ENCODE measurements at places on chromosomes 3 and 15. TPM values are rescaled to one million over a fixed set of nuclear protein-coding genes. Genes with fewer than 3 reads are reported as not detected.

- no peaks in the 10 kb centered on the region for H3K36me3 ChIP-seq
- peaks cover 7% of the 10 kb centered on the region for H3K4me1 ChIP-seq
- H3K4me3 ChIP-seq: no peak overlapping the region
- H3K27me3 ChIP-seq: no peaks in the 10 kb centered on the region
- H3K27ac ChIP-seq: no peak overlapping the region
Measured at GRCh38 chr15:41566121-41566885, 7.3 kb downstream of the TYRO3 start.

DNA sequence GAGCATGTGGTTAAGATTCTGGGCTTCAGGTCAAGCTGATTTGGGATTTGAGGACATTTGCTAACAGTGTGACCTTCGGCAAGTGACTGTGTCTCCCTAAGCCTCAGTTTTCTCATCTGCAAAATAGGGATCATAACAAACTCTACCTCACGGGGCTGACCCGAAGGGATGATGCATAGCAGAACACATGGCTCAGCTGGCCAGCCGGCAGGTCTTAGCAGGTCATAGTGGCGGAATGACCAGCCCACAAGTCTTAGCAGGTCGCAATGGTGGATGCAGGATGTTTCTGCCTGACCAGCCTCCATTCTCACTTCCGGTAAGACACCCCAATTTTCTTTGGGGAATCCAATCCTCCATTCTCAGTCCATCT is 63.3 kb downstream of the IQSEC1 start:
- no peak overlapping the region for H3K27ac ChIP-seq
- peaks cover 70% of the 10 kb centered on the region for H3K4me1 ChIP-seq
- H3K4me3 ChIP-seq: no peak overlapping the region
- no peaks in the 10 kb centered on the region for H3K36me3 ChIP-seq
- no peaks in the 10 kb centered on the region for H3K27me3 ChIP-seq

GRCh38 chr15:100372739-100373119 is 31.0 kb upstream of the ADAMTS17 start:
- H3K4me1 ChIP-seq: no peaks in the 10 kb centered on the region
- H3K27ac ChIP-seq: peak overlapping the region; percentile 47
- peaks cover 7% of the 10 kb centered on the region for H3K27me3 ChIP-seq
- H3K4me3 ChIP-seq: no peak overlapping the region
- H3K36me3 ChIP-seq: no peaks in the 10 kb centered on the region
- peak; percentile 47 for DNase-seq

GRCh38 chr3:24258727-24259600 is 235.7 kb downstream of the THRB start:
- H3K4me1 ChIP-seq: no peaks in the 10 kb centered on the region
- no peaks in the 10 kb centered on the region for H3K27me3 ChIP-seq
- H3K36me3 ChIP-seq: no peaks in the 10 kb centered on the region
- peak overlapping the region; percentile 18 for H3K4me3 ChIP-seq

- H3K36me3 ChIP-seq: no peaks in the 10 kb centered on the region
- DNase-seq: peak; percentile 22
- H3K27me3 ChIP-seq: no peaks in the 10 kb centered on the region
- H3K4me1 ChIP-seq: peaks cover 36% of the 10 kb centered on the region
- H3K4me3 ChIP-seq: peak overlapping the region; percentile 91
Measured at GRCh38 chr3:72848703-72849081, 447 bp upstream of the SHQ1 start.

DNA sequence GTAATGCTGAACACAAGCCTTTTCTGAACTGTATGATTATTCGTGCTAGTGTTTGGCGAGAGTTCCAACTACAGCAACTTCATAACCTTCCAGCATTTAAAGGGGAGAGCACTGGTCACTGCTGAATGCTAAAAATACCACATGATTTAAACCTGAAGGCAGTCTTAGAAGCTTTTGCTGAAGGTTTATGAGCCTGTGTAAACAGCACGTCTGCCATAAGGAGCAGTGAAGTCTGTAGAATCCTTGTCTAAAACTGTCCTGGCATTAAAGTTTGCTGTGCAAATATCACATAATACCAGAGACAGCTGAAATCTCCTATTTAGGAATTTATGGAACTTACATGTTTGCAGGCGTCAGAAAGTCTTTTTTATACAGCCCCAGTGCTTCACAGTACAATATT is 5.9 kb downstream of the SATB1 start:
- H3K27ac ChIP-seq: no peak overlapping the region

- H3K27ac ChIP-seq: no peak overlapping the region
- no peak for DNase-seq
- no peaks in the 10 kb centered on the region for H3K36me3 ChIP-seq
- H3K4me1 ChIP-seq: no peaks in the 10 kb centered on the region
- no peaks in the 10 kb centered on the region for H3K27me3 ChIP-seq
Measured at GRCh38 chr15:90496791-90497190, 32.9 kb upstream of the CRTC3 start.

DNA sequence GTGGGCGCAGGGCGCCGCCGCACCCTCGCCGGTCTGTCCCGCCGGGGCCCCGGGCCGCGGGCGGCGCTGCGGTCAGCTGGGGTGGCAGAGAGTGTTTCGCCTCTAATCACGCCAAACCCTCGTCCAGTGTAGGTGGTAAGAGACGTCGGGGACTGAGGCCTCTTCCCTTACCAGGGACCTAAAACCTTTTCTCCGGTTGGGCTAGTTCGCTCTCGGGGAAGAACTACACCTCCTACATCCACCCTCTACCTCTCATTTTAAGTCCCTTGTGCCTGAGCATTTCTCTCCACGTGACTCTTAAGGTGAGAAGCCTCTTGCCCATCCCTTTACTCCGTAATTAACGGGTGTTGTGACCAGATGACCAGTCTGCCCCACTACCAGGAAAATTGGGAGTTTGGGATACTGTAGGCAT is 520 bp downstream of the TMEM42 start:
- peak overlapping the region; percentile 98 for H3K27ac ChIP-seq
- no peak overlapping the region for H3K4me3 ChIP-seq
- H3K36me3 ChIP-seq: no peaks in the 10 kb centered on the region

GRCh38 chr3:18385706-18386105 is 39.4 kb downstream of the SATB1 start:
- H3K27me3 ChIP-seq: no peaks in the 10 kb centered on the region
- peaks cover 4% of the 10 kb centered on the region for H3K36me3 ChIP-seq
- no peak overlapping the region for H3K27ac ChIP-seq

DNA sequence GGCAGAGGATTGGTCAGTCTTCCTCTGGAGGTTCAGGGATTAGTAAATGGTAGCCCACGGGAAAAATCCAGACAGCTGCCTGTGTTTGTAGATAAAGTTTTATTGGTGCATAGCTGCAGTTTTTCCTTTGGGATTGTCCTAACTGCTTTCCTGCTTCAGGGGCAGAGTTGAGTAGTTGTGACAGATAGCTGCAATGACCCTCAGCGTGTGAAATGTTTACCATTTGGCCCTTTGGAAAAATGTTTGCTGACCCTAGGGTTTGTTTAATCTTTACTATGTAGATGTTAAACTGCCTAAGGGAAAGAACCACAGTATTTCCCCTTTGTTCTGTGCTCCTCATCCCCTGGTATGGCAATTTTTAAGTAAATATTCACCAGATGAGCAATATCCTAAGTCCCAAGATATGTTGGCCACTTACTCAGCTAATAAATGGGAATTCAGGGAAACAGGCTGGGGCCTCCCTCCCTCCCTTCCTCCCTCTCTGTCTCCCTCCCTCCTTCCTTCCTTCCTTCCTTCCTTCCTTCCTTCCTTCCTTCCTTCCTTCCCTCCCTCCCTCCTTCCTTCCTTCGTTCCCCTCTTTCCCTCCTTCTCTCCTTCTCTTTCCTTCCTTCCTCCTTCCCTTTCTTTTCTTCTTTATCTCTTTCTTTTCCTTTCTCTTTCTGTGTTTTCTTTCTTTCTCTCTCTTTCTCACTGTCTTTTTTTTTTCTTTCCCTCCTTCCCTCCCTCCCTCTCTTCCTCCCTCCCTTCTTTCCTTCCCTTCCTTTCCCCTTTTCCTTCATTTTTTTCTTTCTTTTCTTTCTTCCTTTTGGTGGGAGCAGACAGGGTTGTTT is 234.6 kb upstream of the BHLHE40 start:
- H3K4me3 ChIP-seq: no peak overlapping the region
- DNase-seq: no peak
- H3K27ac ChIP-seq: peak overlapping the region; percentile 46
- peaks cover 35% of the 10 kb centered on the region for H3K4me1 ChIP-seq
- no peaks in the 10 kb centered on the region for H3K36me3 ChIP-seq

GRCh38 chr3:52798978-52799476 is 4.4 kb downstream of the ITIH3 start:
- no peaks in the 10 kb centered on the region for H3K4me1 ChIP-seq
- H3K27ac ChIP-seq: no peak overlapping the region
- no peaks in the 10 kb centered on the region for H3K27me3 ChIP-seq
- no peaks in the 10 kb centered on the region for H3K36me3 ChIP-seq
- no peak overlapping the region for H3K4me3 ChIP-seq
- DNase-seq: peak; percentile 30

DNA sequence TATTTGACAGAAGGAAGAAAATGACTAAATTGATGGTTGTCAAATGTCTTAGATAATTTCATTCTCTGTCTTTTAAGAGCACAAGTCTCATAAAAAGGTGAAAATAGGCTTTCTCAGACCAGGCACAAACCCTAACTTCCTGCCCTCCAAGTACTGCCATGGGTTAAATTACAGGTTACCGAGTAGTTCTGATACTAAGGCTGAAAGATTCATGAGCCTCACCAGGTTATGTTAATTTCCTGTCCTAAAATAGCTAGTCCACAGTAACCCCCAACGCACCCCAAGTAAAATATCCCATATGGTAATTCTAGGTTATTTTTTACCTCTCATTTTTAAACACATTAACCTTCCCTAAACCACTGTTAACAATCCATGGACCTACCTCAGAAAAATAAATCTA is 42.0 kb downstream of the GSK3B start:
- peaks cover 48% of the 10 kb centered on the region for H3K4me1 ChIP-seq
- H3K27me3 ChIP-seq: no peaks in the 10 kb centered on the region
- no peak overlapping the region for H3K4me3 ChIP-seq
- DNase-seq: no peak
- H3K27ac ChIP-seq: no peak overlapping the region
- H3K36me3 ChIP-seq: no peaks in the 10 kb centered on the region

GRCh38 chr3:159813822-159814531 is 174.7 kb upstream of the IL12A start:
- no peak for DNase-seq
- H3K4me3 ChIP-seq: no peak overlapping the region
- no peaks in the 10 kb centered on the region for H3K36me3 ChIP-seq

- peak; percentile 73 for DNase-seq
- H3K4me3 ChIP-seq: peak overlapping the region; percentile 34
Measured at GRCh38 chr15:34318277-34319079, 19.1 kb downstream of the SLC12A6 start.

- H3K27ac ChIP-seq: no peak overlapping the region
- no peaks in the 10 kb centered on the region for H3K27me3 ChIP-seq
- H3K4me1 ChIP-seq: peaks cover 16% of the 10 kb centered on the region
- peak; percentile 84 for DNase-seq
Measured at GRCh38 chr3:194497799-194498575, 11.2 kb upstream of the ATP13A3 start.

- H3K27ac ChIP-seq: no peak overlapping the region
- no peak overlapping the region for H3K4me3 ChIP-seq
- H3K27me3 ChIP-seq: no peaks in the 10 kb centered on the region
- DNase-seq: no peak
- H3K36me3 ChIP-seq: no peaks in the 10 kb centered on the region
Measured at GRCh38 chr3:121979734-121980449, 42.2 kb downstream of the ILDR1 start.

- H3K27ac ChIP-seq: no peak overlapping the region
- no peaks in the 10 kb centered on the region for H3K36me3 ChIP-seq
Measured at GRCh38 chr3:166471074-166471767, 634.0 kb upstream of the BCHE start.

DNA sequence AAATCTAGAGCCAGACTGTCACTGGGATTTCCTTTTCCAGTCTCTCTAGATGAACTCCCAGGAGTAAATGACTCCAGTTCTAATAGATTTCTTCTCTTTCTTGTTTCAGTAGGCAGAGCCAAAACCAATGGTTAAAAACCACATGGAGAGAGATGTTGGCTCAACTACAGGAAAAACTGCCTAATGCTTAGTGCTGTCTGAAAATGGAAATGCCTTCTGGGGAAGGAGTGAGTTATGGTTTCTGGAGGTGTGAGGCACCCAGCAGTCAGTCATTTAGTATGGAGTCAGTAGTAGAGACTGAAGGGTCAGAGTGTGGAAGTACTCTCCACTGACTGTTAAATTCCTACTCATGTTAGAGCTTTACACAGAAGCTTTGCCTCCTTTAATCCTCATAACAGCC is 136.7 kb downstream of the CCNL1 start:
- no peaks in the 10 kb centered on the region for H3K36me3 ChIP-seq
- H3K4me1 ChIP-seq: no peaks in the 10 kb centered on the region
- H3K27me3 ChIP-seq: no peaks in the 10 kb centered on the region
- H3K4me3 ChIP-seq: no peak overlapping the region

DNA sequence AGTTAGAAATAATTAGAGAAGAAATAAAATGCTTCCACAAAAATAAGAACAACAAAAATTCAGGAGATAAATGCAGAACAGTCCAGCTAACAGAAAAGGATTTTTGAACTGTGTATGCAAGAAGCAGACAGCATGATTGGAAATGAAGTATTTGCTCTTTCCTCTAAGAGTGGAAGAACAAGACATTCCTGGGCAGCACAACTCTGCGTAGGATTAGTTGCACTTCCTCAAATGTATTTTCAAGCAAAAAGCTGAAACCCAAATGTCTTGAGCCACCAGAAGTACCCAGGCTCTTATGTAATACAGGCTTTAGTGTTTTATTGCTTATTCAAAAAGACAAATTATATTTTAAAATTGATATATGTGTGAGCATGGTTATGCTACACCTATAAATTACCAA is 127.2 kb downstream of the ZBTB20 start:
- H3K4me3 ChIP-seq: no peak overlapping the region
- H3K36me3 ChIP-seq: no peaks in the 10 kb centered on the region
- H3K27ac ChIP-seq: no peak overlapping the region
- peak; percentile 7 for DNase-seq
- H3K27me3 ChIP-seq: no peaks in the 10 kb centered on the region

GRCh38 chr3:148737104-148737530 is 39.4 kb downstream of the AGTR1 start:
- peak; percentile 76 for DNase-seq
- no peaks in the 10 kb centered on the region for H3K36me3 ChIP-seq
- no peak overlapping the region for H3K4me3 ChIP-seq
- H3K4me1 ChIP-seq: no peaks in the 10 kb centered on the region

GRCh38 chr3:32862247-32862935 is 44.6 kb downstream of the TRIM71 start:
- H3K27me3 ChIP-seq: no peaks in the 10 kb centered on the region
- H3K4me1 ChIP-seq: no peaks in the 10 kb centered on the region
- H3K36me3 ChIP-seq: no peaks in the 10 kb centered on the region
- DNase-seq: no peak
- H3K4me3 ChIP-seq: no peak overlapping the region
- no peak overlapping the region for H3K27ac ChIP-seq

- no peaks in the 10 kb centered on the region for H3K36me3 ChIP-seq
- peak; percentile 43 for DNase-seq
- no peaks in the 10 kb centered on the region for H3K27me3 ChIP-seq
Measured at GRCh38 chr3:9783954-9784353, 8.3 kb downstream of the TADA3 start.

GRCh38 chr3:106570426-106570825 is 701.6 kb upstream of the CBLB start:
- no peaks in the 10 kb centered on the region for H3K27me3 ChIP-seq
- no peak overlapping the region for H3K27ac ChIP-seq
- no peak overlapping the region for H3K4me3 ChIP-seq
- no peaks in the 10 kb centered on the region for H3K36me3 ChIP-seq
- no peaks in the 10 kb centered on the region for H3K4me1 ChIP-seq
- DNase-seq: no peak

Gene TP63
- polyA plus RNA-seq: 0.13 TPM

Gene BCHE
- polyA plus RNA-seq: 5.9 TPM

Gene PLCB2
- 39.4 TPM for polyA plus RNA-seq

Gene TIMP4
- 6.3 TPM for polyA plus RNA-seq

Gene CD86
- 5.3 TPM for polyA plus RNA-seq

Gene ITPKA
- 0.73 TPM for polyA plus RNA-seq

Gene CXCR6
- 0.57 TPM for polyA plus RNA-seq

Gene GLDN
- 3.0 TPM for polyA plus RNA-seq

Gene RNF7
- polyA plus RNA-seq: 315 TPM

Data from adrenal gland (tissue), 19 donors.